ENCODE measurements at places on chromosomes 2 and 18. TPM values are rescaled to one million over a fixed set of nuclear protein-coding genes. Genes with fewer than 3 reads are reported as not detected.

The FRZB gene
- 12.9 TPM for total RNA-seq

The PDE1A gene
- total RNA-seq: 70.5 TPM

The CDH19 gene
- 0.94 TPM for total RNA-seq

The PHOSPHO2 gene
- total RNA-seq: 7.5 TPM

The RAPH1 gene
- 90.7 TPM for total RNA-seq

The LRRTM4 gene
- total RNA-seq: 0.19 TPM

The HEATR5B gene
- total RNA-seq: 20.5 TPM

The ACADL gene
- total RNA-seq: 21.1 TPM

The BCL2 gene
- total RNA-seq: 39.2 TPM

The GPR45 gene
- not detected for total RNA-seq

The HOXD11 gene
- total RNA-seq: 15.9 TPM

The DUSP11 gene
- total RNA-seq: 25.5 TPM

The UGT1A3 gene
- 0.57 TPM for total RNA-seq
